ENCODE measurements at places on chromosomes 2 and 18.
A peak's percentile ranks its signal among the peaks of the same experiment; 100 is the strongest.

- DNase-seq, result no peak
These were observed 80.2 kb upstream of the PKDCC start for GRCh38 chr2:41967476-41968181.

DNA sequence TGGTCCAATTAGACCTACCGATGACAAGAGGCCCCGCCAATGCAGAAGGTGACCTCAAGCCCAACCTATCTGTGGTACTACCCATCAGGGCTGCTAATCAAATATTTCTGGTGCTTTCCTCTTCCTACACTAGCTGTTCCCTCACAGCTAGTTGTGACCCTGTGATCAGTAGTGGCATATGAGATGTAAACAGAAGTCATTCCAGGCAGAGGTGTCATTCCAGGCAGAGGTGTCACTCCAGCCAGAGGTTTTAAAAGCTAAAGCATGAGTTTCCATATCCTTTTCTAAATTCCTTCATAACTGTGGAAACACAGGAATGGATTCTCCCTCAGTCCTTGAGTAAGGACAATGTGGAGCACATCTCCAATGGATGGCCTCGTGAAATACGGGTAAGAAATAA is 110.9 kb upstream of the DNAJC10 start:
- DNase-seq, result no peak

DNA sequence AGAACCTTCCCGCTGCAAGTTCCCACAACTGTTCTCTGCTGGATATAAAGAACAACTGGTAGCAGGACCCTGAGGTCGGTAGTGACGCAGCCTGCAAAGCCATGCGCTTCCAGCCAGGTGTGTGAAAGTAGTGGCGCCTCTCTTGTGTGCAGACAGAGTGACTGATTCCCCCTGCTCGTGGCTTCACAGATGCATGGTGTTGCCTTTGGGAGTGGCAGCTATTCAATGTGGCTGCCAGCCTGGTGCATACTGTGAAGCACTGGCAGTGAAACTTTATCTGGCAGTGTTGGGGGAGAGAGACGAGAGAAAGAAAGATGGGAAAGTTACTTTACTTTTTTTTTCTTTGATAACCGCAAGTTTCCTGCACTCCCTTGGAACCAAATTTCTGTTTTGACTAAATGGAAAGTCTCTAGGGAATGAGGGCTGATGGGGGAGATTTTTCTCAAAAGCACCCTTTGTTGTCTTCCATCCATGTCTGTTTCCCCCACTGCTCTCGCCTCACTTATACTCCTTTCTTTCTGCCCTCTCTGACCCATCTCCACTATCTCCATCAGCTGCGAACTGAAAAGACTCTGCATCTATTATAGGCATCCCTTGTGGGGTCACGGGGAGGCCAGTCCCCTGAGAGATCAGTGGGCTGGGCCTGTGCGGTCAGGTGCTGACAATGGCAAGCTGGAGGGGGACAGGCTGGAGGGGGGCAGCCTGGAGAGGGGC is 90.0 kb upstream of the TNP1 start:
- DNase-seq, result no peak

- no peak for DNase-seq
These were observed 22.7 kb downstream of the KCNF1 start for GRCh38 chr2:10934308-10934978.

- DNase-seq, result peak; percentile 21
These were observed 25.5 kb upstream of the YWHAQ start for GRCh38 chr2:9656270-9656766.

DNA sequence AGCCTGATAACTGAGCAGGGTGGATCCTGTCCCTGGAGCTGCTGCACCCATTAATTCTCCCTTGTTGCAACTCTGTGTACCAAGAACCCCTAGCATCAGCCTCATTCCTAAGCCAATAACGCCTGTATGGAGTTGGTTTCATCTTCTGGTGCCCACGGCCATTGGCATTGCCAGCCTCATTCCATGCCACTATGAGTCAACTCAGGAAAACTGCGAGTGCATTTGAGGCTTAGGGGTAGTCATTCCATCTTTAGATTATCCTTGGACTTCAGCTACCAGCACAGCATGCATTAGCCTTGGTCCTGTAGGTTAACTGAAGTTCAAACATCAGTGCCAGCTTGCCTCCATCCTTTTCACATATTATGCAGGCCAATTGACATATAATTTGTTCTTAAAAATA is 1.4 kb upstream of the TRIM54 start:
- DNase-seq, result no peak

DNA sequence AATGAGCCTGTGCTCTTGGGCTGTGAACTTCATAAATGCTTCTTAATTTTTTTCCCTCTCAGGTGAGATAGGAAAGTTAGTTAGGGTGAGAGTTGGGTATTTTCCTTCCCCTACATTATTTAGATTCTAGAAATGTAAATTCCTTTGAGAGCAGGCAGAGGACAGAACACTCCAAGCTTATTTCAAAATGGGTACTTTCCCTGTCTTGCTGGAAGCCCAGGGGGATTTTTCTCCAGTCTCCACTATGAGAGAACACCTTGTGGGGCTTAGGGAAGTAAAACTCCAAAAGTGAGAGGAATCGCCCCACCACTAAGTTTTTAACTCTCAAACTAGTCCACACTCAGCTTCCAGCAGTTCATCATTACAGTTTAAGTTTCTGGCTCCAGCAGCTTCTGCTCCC is 253.2 kb upstream of the CTAGE1 start:
- no peak for DNase-seq

DNA sequence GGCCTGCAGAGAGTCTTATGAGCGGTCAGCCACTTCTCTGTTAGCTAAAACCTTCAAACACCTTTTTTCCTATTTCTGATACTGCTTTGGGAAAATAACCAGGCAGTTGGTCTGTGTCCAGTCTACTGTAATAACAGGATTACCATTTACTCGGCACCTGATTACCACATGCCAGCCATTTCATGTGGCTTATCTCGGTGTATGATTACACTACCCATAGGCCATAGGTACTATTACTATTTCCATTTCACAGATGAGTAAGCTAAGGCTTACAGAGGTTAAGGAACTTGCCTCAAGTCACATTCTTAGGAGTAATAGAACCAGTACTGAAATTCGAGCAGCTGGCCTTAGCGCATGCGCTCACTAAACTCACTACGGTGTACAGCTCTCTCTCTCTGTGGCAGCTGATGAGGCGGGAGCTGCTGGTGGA is 147.2 kb upstream of the L3MBTL4 start:
- no peak for DNase-seq

GRCh38 chr18:63831080-63831788 is 56.0 kb downstream of the SERPINB7 start:
- no peak for DNase-seq

DNA sequence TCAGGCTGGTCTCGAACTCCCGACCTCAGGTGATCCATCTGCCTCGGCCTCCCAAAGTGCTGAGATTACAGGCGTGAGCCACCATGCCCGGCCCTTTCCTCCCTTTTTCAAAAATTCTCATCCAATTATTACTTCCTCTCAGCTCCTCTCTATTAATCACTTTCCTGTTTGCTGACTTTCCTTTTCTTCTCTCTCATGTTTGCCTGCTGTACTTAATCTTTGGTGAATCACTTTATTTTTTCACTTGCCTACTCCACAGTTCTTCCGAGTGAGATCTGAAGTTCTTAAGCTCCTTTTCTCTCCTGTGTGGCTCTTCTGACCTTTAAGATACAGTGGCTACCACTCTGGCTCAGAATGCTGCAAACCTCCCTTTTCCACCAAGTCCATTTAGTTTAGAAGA is 126.3 kb upstream of the SERTAD2 start:
- no peak for DNase-seq

GRCh38 chr2:216372761-216373291 is 543 bp upstream of the MARCHF4 start:
- DNase-seq, result no peak

GRCh38 chr18:49072524-49072934 is 121.8 kb upstream of the SMAD7 start:
- no peak for DNase-seq

- DNase-seq, result no peak
These were observed 100.2 kb upstream of the REG3G start for GRCh38 chr2:78925258-78925657.
